ENCODE measurements at places on chromosomes 1 and 21.

DNA sequence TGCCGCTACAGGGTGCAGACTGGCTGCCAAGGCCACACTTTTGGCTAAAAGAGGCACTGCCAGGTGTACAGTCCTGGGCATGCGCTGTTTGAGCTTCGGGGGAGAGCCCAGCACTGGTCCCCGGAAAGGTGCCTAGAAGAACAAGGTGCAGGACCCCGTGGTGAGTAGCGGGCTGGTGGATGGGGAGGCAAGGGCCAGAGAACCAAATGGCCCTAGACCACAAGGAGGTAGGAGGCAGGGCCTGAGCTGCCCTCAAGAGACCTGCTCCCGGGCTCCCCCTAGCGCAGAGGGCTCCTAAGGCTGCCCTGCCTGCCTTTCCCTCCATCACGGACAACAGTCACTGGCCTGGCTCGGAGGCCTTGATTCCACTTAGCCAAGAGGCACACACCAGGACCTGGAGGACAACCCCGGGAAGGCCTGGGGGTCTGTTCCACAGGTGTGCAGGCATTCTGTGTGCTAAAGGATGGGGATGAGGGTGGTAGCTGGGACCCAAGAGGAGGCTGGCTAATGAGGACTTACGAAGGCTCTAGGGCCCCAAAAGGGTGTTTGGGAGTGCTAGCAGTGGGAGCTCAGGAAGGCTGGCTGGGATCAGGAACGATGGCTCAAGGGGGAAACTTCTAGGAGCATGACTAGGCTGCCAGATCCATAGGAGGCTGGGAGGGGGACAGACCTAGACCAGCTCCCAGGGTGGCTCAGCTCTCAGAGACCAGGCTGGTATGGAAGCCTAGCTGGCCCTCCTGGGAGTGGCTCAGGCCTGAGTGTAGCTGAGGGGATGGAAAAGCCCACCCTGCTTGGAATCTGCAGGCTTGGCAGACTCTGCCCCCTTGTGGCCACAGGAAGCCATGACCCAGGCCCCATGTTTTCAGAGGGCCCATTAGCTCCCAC, 742 bp downstream of the ARTN start:
- DNase-seq = peak; percentile 30

DNA sequence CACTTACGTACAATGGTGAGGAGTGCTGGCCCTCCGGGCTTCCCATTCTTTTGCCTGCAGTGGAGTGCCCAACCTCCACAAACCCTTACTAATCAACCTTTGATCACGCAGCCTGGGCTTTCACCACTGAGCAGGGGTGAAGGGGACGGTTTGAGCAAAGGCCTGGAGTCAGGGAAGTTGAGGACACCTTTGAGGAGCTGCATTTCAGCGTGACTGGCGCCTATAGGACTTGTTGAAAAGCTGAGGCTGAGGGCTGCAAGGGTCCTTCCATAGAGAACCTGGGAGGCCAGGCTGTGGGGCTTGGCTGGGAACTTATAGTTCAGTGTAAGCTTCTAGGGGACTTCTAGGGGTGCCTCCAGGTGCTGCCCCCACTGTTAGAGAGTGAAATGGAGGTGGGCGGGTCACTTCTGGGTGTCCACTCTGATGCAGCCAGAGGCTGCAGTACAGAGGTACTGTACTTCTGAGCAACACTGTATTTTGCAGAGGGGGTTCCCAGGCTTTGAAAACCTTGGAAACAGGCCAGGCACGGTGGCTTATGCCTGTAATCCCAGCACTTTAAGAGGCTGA, 9.8 kb downstream of the SYTL1 start:
- no peak for DNase-seq

- no peak for DNase-seq
These were observed 31.6 kb upstream of the UBE2U start for GRCh38 chr1:64171797-64172281.

- no peak for DNase-seq
These were observed 255.9 kb upstream of the SNX7 start for GRCh38 chr1:98405581-98406074.

- no peak for DNase-seq
These were observed 25.6 kb upstream of the POGK start for GRCh38 chr1:166813508-166814223.

DNA sequence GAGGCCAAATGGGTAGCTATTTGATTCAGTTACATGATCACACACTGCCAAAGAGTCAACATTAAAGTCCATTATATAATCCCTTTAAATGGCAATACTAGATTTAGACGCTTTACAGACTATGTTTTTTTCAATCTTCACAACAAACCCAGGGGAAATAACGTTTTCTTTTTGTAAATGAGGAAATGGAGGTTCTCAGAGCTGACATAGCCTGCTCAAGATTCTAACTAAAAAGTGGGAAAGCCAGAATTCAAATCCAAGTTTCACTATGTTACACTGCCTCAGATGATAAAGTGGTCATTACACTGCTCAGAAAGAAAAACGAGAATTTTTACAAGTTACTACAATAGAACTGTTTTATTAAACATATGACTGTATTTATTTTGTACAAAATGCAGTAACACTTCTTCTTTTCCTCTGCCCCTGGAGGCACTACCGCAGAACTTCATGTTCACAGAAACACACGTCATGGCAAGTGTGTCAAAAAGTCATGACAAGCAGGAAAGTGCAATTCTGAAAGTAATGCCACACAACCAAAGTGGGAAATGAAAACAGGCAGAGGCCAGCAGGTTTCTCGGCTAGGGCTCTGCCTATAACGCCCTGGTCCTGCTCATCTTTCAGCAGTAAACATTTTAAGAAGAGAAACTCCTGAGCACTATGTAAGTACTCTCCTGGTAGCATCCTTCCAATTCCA, 19.0 kb downstream of the THEMIS2 start:
- no peak for DNase-seq

GRCh38 chr1:80163686-80164085, 1157.2 kb upstream of the ADGRL4 start:
- DNase-seq = no peak

DNA sequence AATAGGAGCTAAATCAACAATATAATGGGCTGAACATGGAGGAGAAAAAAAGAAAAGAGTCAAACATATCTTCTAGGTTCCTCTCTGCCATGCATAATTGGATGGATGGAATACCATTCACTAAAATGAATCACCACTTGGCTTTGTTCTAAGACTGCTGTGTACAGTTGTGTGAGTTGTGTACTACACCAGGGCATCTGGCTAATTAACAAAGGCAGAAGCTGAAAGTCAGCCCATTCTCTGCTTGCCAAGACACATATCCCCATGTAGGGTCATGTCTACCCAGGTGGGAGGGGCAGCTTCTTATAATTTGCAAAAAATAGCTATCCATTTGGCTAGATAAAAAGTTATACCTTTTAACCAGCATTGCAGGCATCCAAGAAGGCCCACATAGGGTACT, 21.0 kb downstream of the JUN start:
- DNase-seq = no peak

DNA sequence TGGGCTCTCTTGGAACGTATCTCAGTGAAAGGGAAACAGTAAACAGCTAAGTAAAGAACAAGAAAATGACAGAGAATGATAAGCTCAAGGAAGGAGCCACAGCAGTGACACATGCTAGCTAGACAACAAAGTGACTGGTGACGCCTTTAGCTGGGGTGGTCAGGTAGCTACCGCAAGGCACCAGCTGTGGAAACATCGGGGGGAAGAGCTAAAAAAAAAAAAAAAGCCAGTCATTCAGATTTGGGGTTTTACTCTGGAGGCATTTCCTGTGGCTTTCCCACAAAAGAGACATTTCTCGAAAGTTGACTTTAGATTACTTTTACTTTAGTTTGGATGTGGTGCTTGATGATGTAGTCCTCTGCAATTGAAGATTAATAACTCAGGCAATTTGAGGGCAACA, 2.1 kb downstream of the FHAD1 start:
- no peak for DNase-seq

- no peak for DNase-seq
These were observed 45.7 kb downstream of the SLC9A1 start for GRCh38 chr1:27109103-27109822.

GRCh38 chr1:229031061-229031460, 239.8 kb upstream of the RAB4A start:
- no peak for DNase-seq

DNA sequence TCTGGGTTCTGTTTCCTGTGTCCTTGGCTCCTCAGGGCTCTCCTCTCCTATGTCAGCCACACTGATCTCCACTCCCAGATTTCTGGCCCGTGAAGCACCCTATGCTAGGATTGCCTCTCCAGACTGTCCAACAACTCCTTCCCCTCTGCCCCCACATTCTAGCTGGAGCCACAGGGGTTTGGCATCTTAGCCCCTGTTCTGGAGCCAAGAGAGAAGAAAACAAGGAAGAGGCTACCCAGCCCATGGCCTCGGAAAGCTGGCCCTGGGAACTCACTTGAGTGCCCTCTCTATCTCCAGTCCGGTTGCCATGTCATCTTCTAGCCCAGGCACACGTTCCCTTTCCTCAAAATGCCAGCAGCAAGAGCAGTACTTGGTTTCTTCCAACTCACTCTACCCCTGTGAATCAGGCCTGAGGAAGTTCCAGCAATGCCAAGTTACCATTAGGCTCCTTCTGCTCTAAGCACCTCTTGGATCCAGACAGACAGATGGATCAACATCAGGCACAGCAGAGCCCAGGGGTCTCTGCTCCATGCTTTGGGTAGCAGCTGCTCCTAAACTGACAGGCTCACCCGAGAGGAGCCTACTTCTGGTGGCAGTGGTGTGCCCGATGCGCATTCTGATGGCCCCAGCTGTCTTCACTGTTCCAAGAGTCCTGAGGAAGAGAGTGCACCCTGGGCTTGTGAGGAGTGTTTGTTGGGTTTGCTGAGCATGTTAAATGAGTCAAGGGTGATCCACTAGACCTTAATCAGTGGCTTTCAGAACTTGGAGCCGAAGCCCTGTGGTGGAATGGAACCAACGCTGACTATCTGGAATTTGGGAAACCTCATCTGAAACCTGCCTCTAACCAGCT, 11.6 kb upstream of the GPR61 start:
- DNase-seq = no peak

GRCh38 chr1:221878134-221878533, 136.2 kb upstream of the DUSP10 start:
- no peak for DNase-seq

DNA sequence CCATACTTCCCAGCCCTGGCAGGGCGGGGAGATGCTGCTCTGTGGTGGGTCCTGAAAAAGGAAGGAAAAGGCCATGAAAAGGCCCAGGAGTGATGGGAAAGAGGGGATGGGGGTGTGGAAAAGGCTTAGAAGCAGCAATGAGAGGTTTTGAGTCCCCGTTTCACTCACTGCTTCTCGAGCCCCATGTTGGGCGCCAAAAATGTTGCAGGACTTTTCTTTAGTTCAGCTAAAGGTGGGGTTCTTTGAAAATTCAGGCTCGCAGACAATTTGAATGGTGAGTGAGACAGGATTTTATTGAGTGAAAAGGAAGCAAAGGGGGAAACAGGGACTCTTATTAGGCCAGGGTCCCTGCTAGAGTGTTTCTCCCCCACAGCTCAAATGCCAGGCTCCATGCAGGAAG, 93.1 kb downstream of the MRPS6 start:
- DNase-seq = no peak

DNA sequence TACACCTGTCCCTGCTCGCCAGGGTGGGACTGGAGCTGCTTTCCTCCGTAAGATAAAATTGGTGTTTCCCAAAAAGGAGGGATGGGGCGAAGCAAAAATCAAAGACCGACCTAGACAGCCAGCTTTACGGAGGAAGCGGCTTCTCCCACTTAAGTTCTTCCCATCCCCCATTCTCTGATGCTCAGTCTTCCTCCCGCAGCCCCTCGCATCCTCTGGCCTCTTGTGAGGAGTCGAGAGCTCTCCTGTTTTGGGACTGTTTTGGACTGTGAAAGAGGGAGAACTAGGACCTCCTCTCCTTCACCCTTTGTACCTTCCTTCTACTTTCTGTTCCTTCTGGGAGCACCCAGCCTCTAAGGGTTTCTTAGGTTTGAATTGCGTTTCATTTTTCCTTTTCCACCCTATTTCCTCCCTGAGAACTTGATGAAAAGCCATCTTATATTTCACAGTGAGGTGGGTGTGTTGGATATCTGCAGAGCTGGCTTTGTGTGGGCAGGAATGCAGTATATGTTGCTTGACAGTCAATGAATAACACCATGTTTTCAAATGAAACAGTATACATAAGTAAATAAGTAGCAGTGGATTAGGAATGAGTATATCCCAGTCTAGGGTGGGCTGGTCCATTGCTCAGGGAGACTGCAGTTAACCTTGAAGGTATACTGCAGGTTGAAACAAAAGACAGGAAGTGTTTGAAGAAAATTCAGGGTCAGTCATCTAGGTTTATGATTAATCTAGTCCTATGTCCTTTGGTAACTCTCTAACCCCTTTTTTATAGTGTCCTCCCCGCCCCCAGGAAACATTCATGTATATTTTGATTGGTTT, 848 bp downstream of the CTTNBP2NL start:
- DNase-seq = no peak

DNA sequence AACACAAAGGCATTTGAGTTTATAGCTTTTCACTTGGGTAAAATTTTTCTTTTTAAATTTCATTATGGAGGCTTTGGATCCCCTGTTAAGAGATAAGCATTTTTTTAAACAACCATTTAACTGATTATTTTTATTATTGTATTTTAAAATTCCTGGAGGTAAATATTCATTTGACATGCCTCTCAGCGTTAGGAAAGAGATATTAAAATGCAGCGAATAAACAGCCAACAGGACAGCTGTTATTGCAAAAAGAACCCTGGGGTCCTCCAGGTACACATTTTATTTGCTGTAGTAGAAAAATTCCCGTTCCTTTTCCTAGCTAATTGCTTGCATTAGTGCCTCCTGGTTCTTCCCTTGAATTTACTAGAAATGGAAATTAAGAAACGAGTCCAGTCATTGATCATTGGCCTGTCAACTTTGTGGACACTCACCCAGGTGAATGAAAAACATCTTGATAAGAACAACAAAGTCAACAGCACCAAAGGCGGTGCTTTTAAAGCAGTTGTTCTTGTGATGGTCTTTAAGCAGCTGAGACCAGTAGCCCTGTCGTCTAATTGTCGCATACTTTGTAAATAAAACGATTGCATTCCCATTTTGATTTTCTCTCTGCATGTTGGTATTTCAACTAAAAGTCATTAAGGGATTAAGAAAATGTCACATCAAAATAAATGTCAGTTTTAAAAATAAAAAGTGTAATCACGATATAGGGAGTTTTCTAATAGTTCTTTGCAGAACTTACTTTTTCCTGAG, 282.4 kb downstream of the GRIK1 start:
- no peak for DNase-seq

GRCh38 chr1:112721966-112722524, 6.9 kb upstream of the PPM1J start:
- DNase-seq = no peak

Measured in T1000 (cell line).